NCI-H524 treated with DMSO at 0.1 percent for 48 hours (cell line): ENCODE measurements at places on chromosomes 1 and 21.

DNA sequence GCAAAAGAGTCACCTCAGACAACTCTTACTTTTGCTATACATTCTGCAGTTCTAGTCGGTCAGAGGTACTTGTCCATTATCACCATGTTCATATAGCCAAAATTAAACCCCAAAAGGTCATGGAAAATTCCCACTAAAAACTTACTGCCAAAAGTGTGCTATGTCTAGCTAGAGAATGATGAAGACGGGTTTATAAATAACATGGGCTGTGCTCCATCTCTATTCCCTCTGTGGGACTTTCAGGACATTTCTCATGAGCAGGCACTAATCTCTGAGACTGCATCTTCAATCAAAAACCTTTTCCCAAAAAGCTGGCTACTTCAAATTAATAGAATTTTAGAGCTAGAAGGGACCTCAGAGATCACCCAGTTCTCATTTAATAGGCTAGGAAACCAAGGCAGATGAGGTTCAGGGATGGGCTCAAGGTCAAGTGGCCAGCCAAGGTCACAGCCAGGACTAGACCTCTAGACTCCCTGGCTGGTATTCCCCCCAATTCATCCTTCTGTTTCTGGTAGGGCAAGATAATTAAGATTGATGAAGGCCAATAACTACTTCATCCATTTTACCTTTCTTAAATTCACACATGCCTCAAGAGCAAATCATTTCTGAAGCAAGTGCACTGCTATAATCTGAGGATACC is 21.0 kb upstream of the MOB3C start:
- no peak for DNase-seq

- DNase-seq = no peak
Measured at GRCh38 chr21:46005081-46005480, 23.5 kb downstream of the COL6A1 start.

GRCh38 chr1:203317429-203318228 is 12.3 kb downstream of the BTG2 start:
- DNase-seq = no peak

DNA sequence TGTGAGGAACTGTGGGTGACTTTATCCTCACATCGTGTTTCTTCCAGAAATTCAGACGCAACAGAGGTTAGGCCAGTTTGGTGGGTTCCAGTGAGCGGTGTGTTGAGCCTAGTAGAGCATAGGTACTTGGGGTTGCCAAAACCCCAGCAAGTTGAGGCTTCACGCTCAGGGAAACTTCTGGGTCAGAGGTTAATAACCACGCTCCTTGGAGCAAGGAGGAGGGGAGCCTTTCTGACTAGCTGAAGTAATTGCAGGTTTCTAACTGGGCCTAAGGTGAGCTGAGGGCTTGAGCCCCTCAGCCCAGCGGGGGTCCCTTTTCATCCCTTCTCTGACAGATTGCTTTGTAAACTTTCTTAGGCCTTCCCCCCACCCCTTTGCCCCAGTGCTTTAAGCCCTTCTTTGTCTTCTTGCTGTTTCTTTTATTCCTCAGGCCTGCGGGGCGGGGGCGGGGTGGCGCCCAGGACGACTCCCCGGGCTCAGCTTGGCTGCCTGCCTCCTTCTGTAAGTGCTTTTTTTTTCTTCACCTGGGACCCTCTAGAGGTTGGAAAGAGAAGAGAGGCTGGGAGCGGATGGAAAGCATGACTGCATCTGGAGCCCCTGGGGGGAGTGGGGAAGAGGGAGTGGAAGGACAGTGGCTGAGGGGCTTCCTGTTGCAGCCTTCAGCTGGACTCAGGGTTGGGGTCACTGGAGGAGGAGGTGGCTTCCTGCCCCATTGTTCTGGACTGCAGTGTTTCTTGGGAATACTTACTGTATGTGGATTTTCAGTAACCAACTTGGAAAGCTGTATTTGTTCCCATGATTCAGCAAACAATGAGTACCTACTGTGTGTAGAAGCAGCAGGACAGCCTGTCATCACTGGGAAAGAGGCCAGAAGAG is 1.3 kb upstream of the ZNF436 start:
- no peak for DNase-seq

DNA sequence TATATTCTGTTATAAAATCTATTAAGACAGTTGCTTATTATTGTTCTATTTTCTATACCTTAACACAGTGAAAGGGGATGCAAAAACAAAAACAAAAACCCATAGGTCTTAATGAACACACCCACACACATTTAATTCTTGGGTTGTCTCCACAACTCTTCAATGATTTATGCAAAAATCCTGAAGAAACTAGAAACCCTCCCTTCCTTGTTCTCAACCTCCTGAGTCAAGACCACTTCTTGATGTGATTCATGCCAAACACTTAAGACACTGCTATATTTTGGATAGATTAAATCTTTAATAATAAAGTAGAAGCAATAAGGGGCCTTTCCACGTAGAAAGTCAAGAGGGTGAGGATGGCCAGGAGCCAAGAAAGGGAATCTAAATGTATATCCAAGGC is 23.4 kb downstream of the SCAF4 start:
- no peak for DNase-seq

DNA sequence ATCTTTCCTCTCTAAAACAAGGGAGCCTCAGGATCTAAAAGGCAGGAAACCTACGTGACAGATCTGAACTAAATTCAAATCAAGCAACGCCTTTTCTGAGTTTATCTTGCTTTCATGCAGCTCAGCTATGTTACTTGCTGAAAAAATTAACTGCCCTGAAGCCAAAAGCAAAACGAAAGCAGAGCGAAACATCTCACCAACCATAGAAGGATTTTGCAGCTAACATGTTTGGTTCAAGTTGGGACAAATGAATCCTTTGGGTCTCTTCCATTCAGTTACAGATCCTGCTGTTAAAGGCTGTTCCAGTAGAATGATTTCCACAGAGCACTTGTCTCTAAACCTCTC is 482 bp downstream of the SLC2A5 start:
- DNase-seq = no peak

- no peak for DNase-seq
Measured at GRCh38 chr21:42997053-42997452, 22.7 kb downstream of the PKNOX1 start.

- peak; percentile 6 for DNase-seq
Measured at GRCh38 chr1:60280256-60280655, 206.7 kb upstream of the C1orf87 start.

DNA sequence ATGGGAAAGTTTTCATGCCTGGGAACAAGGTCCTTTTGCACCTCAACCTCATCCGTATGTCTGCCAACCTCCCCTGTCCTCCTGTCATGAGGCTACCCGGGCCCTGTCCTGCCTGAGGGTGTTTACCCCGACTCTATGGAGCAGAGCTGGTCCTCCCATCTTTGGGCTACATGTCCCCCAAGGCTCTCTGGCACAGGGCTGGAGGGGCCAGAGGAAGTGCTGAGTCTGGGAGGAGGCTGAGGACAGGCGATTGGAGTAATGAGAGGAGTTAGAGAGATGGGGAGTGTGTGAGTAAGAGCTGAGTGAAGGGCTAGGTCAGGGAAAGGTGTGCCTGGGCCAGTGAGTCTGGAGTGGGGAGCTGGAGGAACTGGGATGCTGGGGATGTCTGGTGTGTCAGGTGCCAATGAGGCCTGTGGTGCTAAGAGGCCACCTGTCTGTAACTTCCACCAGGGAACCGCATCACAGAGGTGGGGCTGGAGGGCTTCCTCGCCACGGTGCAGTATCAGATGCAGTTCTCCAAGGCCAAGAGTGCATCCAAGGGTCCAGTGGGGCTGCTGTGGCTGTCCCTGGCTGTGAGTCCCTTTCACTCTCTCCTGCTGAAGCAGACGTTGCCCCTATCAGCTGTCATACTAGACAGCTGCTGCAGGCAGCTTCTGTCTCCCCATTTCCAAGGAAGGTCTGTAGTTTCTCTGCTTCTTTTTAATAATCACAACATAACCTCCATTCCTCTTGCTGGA is 11.7 kb downstream of the LRRC71 start:
- no peak for DNase-seq

GRCh38 chr1:204495078-204495753 is 611 bp upstream of the PIK3C2B start:
- no peak for DNase-seq

DNA sequence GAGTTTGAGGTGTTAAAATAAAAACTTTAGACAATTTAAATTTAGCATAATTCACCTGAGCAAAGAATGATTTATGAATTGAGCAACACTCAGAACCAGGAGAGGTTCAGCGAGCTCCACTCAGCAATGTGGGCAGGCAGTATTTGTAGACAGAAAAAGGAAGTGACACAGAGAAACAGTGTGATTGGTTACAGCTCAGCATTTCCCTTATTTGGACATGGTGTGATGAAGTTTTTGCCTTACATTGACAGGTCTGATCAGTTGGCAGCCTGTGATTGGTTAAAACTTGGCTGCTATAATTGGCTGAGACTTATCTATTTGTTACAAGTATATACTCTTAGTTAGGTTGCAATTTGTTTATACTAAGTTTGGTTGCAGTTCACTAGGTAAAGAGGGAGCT is 621.2 kb upstream of the PRMT6 start:
- no peak for DNase-seq

GRCh38 chr1:212230329-212230728 is 54.9 kb upstream of the PPP2R5A start:
- DNase-seq = no peak

GRCh38 chr1:13627127-13627526 is 43.5 kb downstream of the PDPN start:
- DNase-seq = no peak

GRCh38 chr21:15272171-15272570 is 207.4 kb upstream of the NRIP1 start:
- no peak for DNase-seq

DNA sequence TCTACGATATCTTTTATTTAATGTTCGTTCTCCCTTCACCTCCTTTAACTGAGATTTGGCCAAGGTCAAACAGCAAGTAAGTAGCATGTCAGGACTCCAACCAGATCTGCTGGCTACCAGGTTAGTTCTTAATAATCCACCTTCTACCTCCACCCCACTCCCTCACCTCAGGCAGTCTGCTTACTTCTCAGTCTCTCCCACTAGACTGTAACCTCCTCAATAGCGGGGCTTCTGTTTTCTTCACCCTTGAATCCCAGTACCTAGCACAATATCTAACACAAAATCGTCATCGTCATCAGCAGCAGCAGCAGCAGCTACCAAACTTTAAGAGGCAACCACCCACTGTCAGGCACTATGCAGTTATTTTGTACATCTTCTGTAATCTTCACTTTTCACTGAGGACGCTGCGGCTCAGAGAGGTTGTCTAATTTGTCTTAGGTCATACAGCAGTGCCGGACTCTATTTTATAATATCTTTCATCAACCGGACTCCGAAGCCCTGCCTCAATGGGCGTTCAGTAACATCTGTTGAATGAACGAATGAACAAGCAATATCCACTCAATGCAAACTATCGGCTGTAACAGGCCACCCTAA is 859 bp upstream of the MAGI3 start:
- no peak for DNase-seq
